ENCODE measurements at places on chromosomes 5 and 9.

GRCh38 chr5:177179431-177179830 lies 45.9 kb downstream of the NSD1 start:
- DNase-seq, result no peak

GRCh38 chr9:121317737-121318630 lies 50.0 kb downstream of the GSN start:
- no peak for DNase-seq

DNA sequence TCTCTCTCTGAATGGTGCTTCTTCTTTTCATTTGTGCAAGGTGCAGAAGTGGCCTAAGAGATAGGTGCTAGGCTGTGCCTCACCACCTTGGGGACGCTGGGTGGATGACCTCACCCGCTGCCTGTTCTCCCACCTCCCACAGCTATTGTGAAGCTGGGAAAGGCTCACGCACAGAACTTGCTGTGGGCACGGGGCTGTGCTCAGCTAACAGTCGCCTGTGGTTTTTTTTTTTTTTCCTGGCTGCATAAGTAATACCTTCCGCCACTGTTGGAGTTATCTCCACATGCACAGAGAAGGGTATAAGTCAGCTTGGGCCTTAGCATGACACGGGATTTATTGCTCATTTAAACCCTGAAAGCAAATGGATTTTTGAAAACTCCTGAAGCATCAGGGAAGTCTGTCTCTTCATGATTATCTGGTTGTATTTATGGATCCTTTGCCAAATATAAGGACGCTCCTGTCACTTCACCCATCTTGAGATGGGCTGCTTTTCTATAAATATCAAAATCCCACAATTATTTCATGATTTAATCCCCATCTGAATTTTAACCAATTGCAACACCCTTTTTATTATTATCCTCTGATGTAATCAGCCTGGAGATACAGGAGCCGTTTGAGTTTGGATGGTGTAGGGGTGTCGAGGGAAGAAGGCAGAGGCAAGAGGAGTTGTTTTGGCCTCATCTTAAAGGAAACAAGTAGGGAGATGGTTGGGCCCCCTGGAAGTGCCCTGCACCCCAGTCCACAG lies 9.0 kb downstream of the DBH start:
- no peak for DNase-seq

DNA sequence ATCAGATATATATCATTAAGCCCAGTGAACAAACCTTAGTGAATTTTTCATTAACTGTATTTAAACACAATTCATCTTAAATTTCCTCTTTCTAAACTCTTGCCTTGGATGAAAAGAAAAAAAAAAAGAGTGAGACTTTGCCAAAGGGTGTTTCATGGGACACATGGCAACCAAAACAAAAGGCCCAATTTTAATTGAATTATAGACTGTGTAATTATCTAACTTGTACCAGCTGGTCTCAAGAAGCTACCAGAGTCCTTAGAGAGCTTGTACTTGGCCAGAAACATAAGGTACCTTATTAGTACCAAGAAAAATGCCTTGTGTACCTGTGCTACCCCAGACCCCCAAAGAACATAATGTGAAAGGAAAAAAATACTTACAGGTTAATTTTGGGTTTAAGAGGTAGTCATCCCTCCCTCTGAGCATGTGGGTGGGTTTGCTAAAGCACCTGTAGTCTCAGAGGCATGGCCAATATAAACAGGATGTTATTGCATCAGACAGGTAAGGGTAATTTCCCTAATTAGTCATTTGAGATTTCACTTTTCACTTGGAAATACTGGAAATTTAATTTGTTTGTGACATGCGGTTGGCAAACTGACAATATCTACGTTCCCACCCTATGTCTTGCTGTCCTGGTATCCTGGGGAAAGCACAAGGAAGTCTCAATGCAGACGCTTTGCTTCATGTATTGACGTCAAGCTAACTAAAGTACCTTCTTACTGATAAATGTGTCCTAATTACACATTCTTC lies 90.1 kb downstream of the SNCAIP start:
- DNase-seq, result no peak

GRCh38 chr9:114259798-114260523 lies 62.9 kb upstream of the ORM1 start:
- DNase-seq, result no peak

DNA sequence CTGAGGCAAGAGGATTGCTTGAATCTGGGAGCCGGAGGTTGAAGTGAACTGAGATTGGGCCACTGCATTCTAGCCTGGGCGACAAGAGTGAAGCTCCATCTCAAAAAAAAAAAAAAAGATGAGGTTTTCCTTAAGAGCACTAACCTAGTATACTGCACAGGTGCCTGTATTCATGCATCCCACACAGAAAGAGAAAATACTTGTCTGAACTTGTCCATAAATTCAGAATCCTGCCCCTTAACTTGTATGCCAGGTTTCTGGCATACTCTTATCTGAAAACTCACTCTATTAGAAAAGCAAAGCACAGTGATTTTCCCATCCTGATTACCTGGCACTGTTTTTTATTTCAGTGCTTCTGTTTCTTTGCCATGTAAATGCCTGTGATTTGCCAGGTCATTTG lies 125.3 kb upstream of the CDKN2B start:
- DNase-seq, result no peak

- DNase-seq, result peak; percentile 53
Observed at GRCh38 chr5:131513780-131514179, 121.2 kb downstream of the RAPGEF6 start.

DNA sequence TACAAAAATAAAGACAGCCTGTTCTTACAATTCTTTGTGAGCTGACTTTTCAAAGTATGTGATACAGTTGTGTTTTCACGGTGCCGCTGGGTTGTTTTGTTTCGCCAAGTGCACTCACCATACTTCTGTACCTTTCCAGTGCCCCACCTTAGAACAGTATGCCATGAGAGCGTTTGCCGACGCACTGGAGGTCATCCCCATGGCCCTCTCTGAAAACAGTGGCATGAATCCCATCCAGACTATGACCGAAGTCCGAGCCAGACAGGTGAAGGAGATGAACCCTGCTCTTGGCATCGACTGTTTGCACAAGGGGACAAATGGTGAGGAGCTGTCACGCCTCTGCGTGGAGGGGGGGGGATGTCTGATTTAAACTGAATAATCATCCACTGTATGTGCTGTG lies 12.9 kb downstream of the CCT5 start:
- no peak for DNase-seq

DNA sequence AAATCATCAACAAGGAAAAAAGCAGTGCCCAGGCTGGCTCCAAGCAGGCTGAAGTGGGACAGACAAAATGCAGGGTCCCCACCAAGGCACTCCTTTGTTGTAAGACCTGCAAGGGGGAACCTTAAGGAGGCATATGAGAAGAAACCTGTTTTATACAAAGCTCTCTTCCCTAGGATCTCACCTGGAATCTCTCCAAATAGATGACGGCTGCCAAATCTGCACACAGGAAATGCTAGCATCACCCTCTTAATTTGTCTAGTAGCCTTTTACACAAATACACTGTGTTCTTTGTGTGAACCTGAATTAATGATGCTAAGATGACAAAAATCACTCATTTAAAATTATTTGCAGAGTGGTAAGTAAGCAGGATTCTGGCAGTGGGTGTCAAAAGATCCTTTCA lies 280.2 kb downstream of the SPOCK1 start:
- no peak for DNase-seq

DNA sequence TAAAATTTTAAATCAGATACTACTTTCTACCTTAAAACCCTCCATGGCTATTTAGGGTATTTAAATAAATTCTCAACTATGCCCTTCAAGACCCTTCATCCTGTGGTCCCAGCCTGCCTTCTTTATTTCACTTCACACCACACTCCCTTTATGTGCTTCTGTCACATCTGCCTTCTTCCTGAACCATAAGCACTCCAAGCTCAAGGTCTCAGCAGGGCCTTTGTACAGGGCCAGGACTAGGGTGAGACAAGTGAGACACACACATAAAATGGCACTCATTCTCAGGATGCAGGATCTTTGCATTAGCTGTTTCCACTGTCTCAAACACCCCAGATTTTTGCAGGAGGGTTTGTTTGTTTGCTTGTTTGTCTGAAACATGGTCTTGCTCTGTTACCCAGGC lies 7.6 kb downstream of the ITK start:
- no peak for DNase-seq

DNA sequence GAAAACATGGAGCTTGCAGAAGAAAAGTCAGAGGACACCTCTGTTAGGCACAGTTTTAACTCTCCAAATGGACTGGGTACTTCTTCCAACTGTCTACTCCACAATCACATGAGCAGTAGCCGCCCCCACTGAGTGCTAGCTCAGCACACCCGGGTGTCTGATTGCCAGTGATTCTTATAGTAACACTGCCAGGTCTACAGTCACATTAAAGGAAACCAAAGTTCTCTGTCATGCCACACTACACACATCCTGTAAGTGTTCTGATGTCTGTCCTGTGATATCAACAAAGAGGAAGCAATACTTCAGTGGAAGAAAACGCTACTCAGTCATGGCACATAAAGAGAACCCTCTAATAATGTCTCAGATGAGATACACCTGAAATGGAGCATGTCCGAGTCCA lies at the start of gene HAVCR2:
HAVCR2 (minus strand) TSS at position 69 of the 400 bp plus-strand sequence; CDS start at position 8, 61 bp downstream.
- DNase-seq, result peak; percentile 84

- no peak for DNase-seq
Observed at GRCh38 chr5:51632027-51632426, 248.8 kb downstream of the ISL1 start.

GRCh38 chr5:175572886-175573285 lies 85.0 kb upstream of the HRH2 start:
- no peak for DNase-seq

DNA sequence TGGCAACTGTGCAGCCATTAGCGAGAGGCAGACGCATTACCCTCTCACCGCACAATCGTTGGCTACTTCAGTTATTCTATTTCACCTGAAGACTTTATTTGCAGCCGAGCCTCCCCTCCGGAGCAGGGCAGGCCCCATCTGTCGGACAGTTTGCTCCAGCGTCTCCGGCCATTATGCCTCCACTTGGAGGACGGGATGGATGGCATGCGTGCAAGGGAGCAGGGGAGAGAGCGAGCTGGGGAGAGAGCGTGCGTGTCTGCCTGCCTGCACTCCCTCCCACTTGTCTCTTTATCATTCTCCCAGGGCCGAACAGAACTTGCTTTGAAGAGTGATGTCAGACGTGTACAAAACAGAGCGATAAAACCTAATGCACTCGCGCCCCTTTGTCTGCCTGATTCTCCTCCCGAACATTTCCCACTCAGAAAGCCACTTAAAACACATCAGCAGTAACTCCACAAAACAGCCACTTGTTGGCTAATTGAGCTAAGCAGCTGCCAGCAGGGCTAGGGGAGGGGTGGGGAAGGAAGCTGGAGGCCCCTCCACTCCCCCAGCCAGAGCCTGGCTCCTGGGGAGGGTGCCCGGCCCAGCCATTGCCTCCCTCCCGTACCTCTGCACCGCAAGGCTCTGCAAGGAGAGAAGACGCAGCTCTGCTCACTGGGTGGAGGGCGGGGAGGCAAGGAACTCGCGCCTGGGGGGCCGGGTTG lies 43.4 kb upstream of the FUBP3 start:
- no peak for DNase-seq

GRCh38 chr5:159218595-159219023 lies 9.3 kb upstream of the RNF145 start:
- DNase-seq, result no peak

All from GM12865 (cell line).